ENCODE measurements at places on chromosomes 16 and 17. TPM values are rescaled to one million over a fixed set of nuclear protein-coding genes. Genes with fewer than 3 reads are reported as not detected.

GRCh38 chr17:80949451-80950421 is 41.9 kb upstream of the CHMP6 start:
- no peak for DNase-seq
- H3K4me1 ChIP-seq, result no peaks in the 10 kb centered on the region
- peaks cover 25% of the 10 kb centered on the region for H3K36me3 ChIP-seq
- no peak overlapping the region for H3K27ac ChIP-seq
- H3K4me3 ChIP-seq, result no peak overlapping the region

GRCh38 chr17:80408872-80409271 is 6.1 kb upstream of the ENDOV start:
- peaks cover 5% of the 10 kb centered on the region for H3K27me3 ChIP-seq
- H3K36me3 ChIP-seq, result no peaks in the 10 kb centered on the region
- peak; percentile 44 for DNase-seq
- H3K27ac ChIP-seq, result no peak overlapping the region

DNA sequence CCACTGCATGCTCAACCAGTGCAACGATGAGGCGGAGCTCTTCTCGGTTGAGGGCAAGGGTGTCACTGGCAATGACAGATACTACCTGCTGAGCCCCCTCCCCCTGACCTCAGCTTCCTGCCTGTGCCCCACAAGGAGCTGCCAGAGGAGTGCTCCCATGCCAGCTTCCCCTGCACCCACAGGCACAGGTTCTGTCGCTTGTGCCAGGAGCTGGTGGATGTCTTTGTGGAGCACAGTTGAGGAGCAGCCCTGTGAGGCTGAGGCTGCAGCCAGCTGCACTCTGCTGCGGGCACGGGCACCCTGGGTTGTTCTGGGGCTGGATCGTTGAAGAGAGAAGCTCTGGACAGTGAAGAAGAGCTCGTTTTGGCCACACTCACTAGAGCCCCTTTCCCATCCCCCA is 165.3 kb upstream of the ZNF267 start:
- H3K36me3 ChIP-seq, result peaks cover 42% of the 10 kb centered on the region
- no peak overlapping the region for H3K27ac ChIP-seq
- no peak overlapping the region for H3K4me3 ChIP-seq
- H3K27me3 ChIP-seq, result no peaks in the 10 kb centered on the region
- DNase-seq, result no peak
- H3K4me1 ChIP-seq, result peaks cover 24% of the 10 kb centered on the region

- peaks cover 28% of the 10 kb centered on the region for H3K4me1 ChIP-seq
- H3K4me3 ChIP-seq, result no peak overlapping the region
- H3K27me3 ChIP-seq, result peaks cover 22% of the 10 kb centered on the region
- no peak overlapping the region for H3K27ac ChIP-seq
- no peaks in the 10 kb centered on the region for H3K36me3 ChIP-seq
- DNase-seq, result peak; percentile 89
These were observed 1.0 kb upstream of the ABCC12 start for GRCh38 chr16:48156790-48157209.

GRCh38 chr17:76704805-76705204 is 6.0 kb downstream of the MXRA7 start:
- peaks cover 4% of the 10 kb centered on the region for H3K4me1 ChIP-seq
- H3K4me3 ChIP-seq, result no peak overlapping the region
- H3K27me3 ChIP-seq, result no peaks in the 10 kb centered on the region
- no peaks in the 10 kb centered on the region for H3K36me3 ChIP-seq

DNA sequence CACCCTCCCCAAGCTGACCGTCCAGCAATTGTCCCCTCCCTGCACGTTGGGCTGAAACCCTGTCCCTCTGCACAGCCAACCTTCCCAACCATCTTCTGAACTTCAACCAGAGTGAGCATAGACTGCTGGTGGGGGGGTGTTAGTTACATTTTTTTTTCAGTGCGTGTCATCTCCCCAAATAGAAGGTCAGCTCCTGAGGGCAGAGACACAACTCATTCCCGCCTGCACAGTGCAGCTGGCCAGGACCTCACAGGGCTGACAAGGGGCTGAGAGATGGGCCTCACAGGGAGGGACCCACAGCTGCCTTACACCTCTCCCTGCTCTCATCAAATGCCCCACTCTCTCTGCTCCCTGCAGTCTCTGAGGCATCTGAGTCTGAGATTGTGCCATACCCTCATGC is 8.4 kb downstream of the SRL start:
- H3K4me1 ChIP-seq, result no peaks in the 10 kb centered on the region
- H3K27me3 ChIP-seq, result peaks cover 13% of the 10 kb centered on the region
- H3K4me3 ChIP-seq, result no peak overlapping the region
- no peak overlapping the region for H3K27ac ChIP-seq

DNA sequence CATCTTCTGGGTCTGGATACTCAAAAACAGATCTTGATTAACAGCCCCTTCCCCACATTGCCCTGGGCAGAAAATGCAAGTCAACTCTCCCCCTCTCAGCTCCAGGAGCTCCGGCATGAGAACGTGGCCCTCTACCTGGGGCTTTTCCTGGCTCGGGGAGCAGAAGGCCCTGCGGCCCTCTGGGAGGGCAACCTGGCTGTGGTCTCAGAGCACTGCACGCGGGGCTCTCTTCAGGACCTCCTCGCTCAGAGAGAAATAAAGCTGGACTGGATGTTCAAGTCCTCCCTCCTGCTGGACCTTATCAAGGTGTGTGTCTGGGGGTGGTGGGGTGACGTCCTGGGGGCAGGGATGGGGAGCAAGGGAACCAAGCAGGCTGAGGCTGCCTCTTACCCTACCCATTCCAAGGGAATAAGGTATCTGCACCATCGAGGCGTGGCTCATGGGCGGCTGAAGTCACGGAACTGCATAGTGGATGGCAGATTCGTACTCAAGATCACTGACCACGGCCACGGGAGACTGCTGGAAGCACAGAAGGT is 9.7 kb downstream of the GUCY2D start:
- H3K27me3 ChIP-seq, result peaks cover 7% of the 10 kb centered on the region
- DNase-seq, result no peak
- H3K27ac ChIP-seq, result no peak overlapping the region
- no peak overlapping the region for H3K4me3 ChIP-seq
- H3K4me1 ChIP-seq, result peaks cover 5% of the 10 kb centered on the region
- no peaks in the 10 kb centered on the region for H3K36me3 ChIP-seq

DNA sequence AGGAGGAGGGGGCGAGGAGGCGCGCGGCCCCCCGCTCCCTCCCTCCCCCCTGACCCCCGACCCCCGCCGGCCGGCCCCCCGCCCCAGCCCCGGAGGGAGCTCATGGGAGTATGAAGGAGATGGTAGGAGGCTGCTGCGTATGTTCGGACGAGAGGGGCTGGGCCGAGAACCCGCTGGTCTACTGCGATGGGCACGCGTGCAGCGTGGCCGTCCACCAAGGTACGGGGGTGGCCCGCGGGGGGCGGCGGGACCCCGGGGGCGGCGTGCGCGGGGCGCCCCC is 390 bp downstream of the MLLT6 start:
- DNase-seq, result no peak
- peak overlapping the region; percentile 67 for H3K27ac ChIP-seq
- H3K36me3 ChIP-seq, result peaks cover 47% of the 10 kb centered on the region
- no peaks in the 10 kb centered on the region for H3K27me3 ChIP-seq
- peak overlapping the region; percentile 98 for H3K4me3 ChIP-seq
- peaks cover 42% of the 10 kb centered on the region for H3K4me1 ChIP-seq

- H3K36me3 ChIP-seq, result no peaks in the 10 kb centered on the region
- H3K27me3 ChIP-seq, result no peaks in the 10 kb centered on the region
- DNase-seq, result no peak
- H3K4me1 ChIP-seq, result no peaks in the 10 kb centered on the region
- no peak overlapping the region for H3K4me3 ChIP-seq
- H3K27ac ChIP-seq, result no peak overlapping the region
These were observed 635.4 kb upstream of the GOT2 start for GRCh38 chr16:59369523-59369922.

- peaks cover 32% of the 10 kb centered on the region for H3K4me1 ChIP-seq
- peak overlapping the region; percentile 71 for H3K4me3 ChIP-seq
- H3K36me3 ChIP-seq, result no peaks in the 10 kb centered on the region
- peaks cover 28% of the 10 kb centered on the region for H3K27me3 ChIP-seq
These were observed 1.5 kb downstream of the SPNS2 start for GRCh38 chr17:4500191-4500571.

- H3K27me3 ChIP-seq, result no peaks in the 10 kb centered on the region
- peaks cover 3% of the 10 kb centered on the region for H3K36me3 ChIP-seq
- peaks cover 22% of the 10 kb centered on the region for H3K4me1 ChIP-seq
- no peak overlapping the region for H3K4me3 ChIP-seq
- no peak for DNase-seq
These were observed 21.7 kb upstream of the GSE1 start for GRCh38 chr16:85591381-85591780.

GRCh38 chr17:6448473-6448872 is 4.2 kb downstream of the PIMREG start:
- no peaks in the 10 kb centered on the region for H3K36me3 ChIP-seq
- DNase-seq, result no peak
- H3K27me3 ChIP-seq, result peaks cover 4% of the 10 kb centered on the region
- no peak overlapping the region for H3K4me3 ChIP-seq
- peaks cover 10% of the 10 kb centered on the region for H3K4me1 ChIP-seq

DNA sequence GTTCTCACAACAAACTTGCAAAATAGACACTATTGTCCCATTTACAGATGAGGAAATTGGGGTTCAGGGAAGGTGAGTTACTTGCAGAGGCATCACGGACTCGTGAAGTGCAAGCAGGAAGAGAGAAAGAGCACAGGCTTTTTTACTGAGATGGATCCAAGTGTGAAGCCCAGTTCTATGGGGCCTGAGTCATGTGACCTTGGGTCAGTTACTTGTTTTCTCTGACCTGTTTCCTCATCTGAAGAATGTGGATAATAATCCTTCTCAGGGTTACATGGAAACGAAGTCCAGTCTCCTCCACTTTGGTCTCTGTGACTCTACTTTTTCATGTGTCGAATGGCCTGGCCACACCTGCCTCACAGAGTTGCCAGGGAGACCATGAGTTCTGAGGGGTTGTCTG is 134.4 kb downstream of the SPACA3 start:
- H3K27ac ChIP-seq, result no peak overlapping the region
- no peaks in the 10 kb centered on the region for H3K36me3 ChIP-seq
- H3K4me1 ChIP-seq, result no peaks in the 10 kb centered on the region
- peaks cover 13% of the 10 kb centered on the region for H3K27me3 ChIP-seq

- H3K36me3 ChIP-seq, result no peaks in the 10 kb centered on the region
- no peak overlapping the region for H3K27ac ChIP-seq
- H3K4me3 ChIP-seq, result no peak overlapping the region
- DNase-seq, result no peak
- peaks cover 23% of the 10 kb centered on the region for H3K4me1 ChIP-seq
- H3K27me3 ChIP-seq, result peaks cover 7% of the 10 kb centered on the region
These were observed 18.6 kb upstream of the C17orf113 start for GRCh38 chr17:42068979-42069378.

DNA sequence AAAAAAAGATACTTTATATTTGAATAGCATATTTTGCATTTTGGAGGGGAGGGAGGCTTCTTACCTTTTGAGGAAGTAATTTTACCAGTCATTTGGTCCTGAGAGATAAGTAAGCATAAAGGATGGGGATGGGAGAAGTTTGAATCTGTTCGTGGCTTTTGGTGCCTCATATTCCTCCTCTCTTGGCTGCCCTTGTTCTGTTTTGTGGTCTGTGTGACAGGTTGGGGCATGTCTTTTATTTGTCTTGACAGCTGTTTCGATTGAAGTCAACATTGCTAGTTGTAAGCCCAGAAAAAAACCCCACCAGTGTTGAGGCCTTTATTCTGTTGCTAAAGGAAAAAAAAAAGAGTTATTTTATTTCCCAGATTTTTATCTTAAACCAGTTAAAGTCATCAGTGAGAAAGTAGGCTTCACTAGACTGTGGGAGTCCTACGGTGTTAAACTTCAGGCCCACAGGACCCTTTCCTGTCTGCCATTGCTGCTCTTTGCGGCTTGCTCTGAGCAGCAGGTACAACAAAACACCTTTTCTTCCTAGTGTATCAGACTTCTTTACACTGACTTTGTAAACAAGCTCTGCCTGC is 11.4 kb downstream of the SLC7A6 start:
- peak overlapping the region; percentile 96 for H3K27ac ChIP-seq
- H3K4me3 ChIP-seq, result peak overlapping the region; percentile 3
- peaks cover 70% of the 10 kb centered on the region for H3K4me1 ChIP-seq
- DNase-seq, result peak; percentile 59

GRCh38 chr16:86483-86952 is 8.5 kb downstream of the MPG start:
- no peak overlapping the region for H3K4me3 ChIP-seq
- peaks cover 26% of the 10 kb centered on the region for H3K36me3 ChIP-seq
- no peak for DNase-seq

DNA sequence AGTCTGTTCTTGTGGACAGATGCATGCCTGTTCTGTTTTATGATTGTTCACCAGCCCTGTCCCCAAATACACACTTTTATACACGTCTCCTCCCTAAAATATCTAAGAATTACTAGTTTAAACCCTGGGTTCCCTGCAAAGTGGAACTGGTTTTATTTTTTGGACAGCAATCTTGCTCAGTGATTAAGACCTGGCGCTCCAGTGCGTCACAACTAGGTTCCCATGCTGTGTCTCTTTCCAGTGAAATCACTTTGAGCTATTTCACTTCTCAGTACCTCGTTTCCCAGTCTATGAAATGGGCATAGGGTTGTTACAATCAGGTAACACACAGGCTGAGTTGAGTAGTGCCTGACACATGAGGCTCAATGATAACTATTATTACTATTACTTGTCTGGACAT is 1.1 kb downstream of the CEP20 start:
- no peak for DNase-seq
- H3K27me3 ChIP-seq, result no peaks in the 10 kb centered on the region
- peak overlapping the region; percentile 100 for H3K27ac ChIP-seq
- peaks cover 34% of the 10 kb centered on the region for H3K4me1 ChIP-seq

The HOXB8 gene
- not detected for total RNA-seq

The PIK3R5 gene
- 46.7 TPM for total RNA-seq

The SLC16A3 gene
- total RNA-seq, result 193 TPM

The KCNJ12 gene
- total RNA-seq, result not detected

The PRSS27 gene
- total RNA-seq, result 1.2 TPM

The ZNF764 gene
- total RNA-seq, result 10.4 TPM

The TBC1D3G gene
- total RNA-seq, result not detected

The DNAH17 gene
- 0.41 TPM for total RNA-seq

The C1QTNF8 gene
- not detected for total RNA-seq
